Hippocampal formation (tissue), 2 donors: ENCODE measurements at places on chromosomes 2 and 18.

GRCh38 chr2:55000341-55000740 is 49.9 kb downstream of the RTN4 start:
- DNase-seq, result no peak

- DNase-seq, result no peak
Measured at GRCh38 chr2:235940330-235940729, 227.9 kb downstream of the GBX2 start.

- DNase-seq, result no peak
Measured at GRCh38 chr2:180291060-180291459, 284.0 kb upstream of the CWC22 start.

- no peak for DNase-seq
Measured at GRCh38 chr2:100639588-100640390, 77.0 kb downstream of the PDCL3 start.

DNA sequence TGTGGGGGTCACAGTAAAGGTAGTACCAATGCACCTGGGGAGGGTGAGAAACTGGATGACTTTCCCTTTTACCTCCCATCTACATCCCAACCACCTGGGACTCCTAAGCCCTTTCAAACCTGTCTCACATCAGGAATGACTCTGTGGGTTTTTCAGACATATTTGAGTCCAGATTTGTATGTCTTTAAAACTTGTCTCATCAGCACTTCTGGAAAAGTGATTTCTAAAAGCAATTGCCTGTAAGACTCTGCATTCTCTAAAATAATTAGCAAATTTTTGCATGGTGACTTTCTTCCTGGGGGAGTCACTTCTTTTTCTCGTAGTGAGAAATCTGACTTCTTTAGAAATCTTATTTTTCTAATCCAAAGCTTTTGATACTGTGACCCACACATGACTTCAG is 1553.0 kb upstream of the PIK3C3 start:
- no peak for DNase-seq

DNA sequence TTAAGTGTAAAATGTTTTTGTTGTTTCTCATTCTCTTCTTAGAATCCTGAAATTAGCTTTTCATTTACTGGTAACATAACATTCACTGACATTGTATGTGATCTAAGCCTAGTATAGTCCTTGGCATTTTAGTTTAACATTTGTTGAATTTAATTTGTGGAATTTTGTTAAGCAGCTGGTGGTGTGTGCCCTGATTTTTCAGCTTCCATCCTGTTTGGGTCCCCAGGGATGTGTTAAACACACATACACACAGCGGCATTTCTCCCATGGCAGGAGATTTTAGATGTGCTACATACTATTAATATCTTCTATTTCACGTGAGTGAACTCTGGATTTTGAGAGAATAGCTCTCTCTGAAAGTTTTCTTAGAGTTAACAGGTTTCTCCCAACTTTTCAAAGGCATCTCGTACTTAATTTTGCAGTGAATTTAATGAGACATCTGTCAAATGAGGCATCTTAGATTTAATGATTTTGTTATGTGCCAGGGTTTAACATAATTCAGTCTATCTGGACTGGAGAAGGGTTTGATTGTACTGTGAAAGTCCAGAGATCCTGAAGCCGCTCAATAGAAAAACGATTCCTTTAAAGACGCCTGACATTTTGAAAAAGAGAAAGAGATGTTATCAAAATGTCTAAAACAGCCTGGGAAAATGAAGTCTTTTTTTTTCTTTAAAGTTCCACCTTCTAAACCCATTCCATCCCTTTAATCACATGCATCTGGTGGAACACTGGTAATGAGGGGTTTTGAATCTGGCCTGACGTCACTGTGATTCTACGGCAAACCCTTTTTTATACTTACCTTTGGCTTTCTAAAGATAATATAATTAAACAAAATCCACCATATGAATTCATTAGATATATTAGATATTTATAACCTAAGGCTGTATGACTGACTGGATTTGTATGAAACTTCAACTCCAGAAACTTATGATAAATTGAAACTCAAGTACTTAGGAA is 6.8 kb downstream of the PHLPP1 start:
- DNase-seq, result peak; percentile 37

DNA sequence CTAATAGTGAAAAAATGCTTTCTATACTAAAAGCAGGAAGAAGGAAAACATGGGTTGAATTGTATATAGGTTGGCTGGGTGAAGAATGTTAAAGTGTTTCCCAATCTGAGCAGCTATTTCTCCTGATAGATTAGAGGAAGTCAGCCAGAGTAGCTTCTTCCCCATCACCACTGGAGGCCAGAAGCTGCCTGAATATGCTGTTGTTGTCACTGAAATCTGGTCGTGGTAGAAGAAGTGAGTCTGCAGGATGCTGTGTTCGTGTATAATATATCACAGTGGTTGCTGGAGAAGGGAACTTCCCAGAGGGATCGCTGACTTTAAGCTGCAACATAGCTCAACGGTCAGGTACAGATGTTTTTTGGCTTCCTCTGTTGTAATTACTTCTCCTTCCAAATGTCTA is 247.5 kb upstream of the LRATD1 start:
- no peak for DNase-seq

GRCh38 chr2:16226943-16227664 is 286.8 kb downstream of the MYCN start:
- DNase-seq, result peak; percentile 30

- no peak for DNase-seq
Measured at GRCh38 chr2:126995621-126996377, 97.1 kb downstream of the TEX51 start.

DNA sequence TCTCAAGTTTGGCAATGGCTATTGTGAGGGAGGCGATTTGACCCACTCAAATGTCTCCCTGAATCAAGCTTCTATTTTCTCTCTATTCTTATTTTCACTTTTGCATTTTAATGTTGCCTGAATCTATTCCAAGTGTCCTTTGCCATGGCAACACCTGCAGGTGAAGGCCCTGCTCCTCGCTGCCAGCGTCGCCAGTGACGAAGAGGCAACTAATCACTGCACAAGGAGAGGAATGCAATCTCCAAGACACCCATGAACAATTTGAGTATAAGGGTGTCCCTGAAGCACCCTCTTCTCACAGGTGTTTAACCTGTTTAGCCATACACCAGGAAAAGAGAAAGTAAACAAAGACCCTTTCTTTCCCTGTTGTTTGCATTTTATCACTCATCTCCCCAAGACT is 165.6 kb upstream of the VRK2 start:
- DNase-seq, result no peak
